ENCODE measurements at places on chromosomes 4 and X. TPM values are rescaled to one million over a fixed set of nuclear protein-coding genes. Genes with fewer than 3 reads are reported as not detected.

MAEA gene
- 57.3 TPM for polyA plus RNA-seq

DMP1 gene
- not detected for polyA plus RNA-seq

EXOC1L gene
- polyA plus RNA-seq, result not detected

LUZP4 gene
- polyA plus RNA-seq, result not detected

XK gene
- not detected for polyA plus RNA-seq
